ENCODE measurements at places on chromosomes 6 and 20.

DNA sequence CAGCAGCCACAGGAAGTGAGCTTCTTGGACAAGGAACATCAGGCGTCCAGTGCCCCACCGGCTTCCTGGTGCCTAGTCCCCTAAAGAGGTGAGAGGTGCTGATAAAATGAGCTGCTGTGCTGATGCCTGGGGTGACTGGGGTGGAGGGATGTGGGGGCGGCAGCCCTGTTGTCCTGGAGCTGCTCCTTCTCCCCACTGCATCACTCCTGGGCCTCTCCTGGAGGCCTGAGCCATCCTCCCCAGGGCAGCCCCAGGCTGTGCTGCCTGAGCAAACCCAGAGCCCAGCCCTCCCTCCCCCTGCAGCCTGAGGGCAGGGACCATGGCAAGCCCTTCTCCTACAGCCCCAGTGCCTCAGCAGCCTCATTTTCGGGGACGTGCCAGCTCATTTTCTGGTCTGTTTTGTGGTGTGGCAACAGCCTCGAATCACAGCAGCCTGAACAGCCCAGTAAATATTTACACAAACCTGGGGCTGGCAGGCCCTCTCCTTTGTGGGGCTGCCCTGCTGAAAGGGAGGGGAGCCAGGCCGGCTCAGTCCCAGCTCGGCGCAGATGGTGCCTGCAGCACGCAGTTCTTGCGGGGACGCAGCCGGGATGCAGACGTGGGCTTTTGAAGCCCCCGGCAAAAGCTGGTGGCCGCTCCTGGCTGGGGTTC, 259.9 kb downstream of the DLL1 start:
- DNase-seq, result no peak

DNA sequence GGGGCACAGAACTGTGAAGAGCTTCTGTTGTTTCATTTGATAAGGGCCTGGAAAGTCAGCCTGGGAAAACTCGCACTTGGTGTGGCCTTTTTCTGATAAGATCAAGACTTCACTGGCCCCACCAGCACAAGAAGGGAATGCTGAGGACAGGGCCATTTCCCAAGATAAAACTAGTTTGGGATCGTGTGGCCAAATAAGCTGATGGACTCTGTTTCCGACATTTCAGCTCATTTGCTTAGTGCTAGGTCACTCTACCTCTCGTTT, 116.0 kb downstream of the CLIC5 start:
- DNase-seq, result no peak

DNA sequence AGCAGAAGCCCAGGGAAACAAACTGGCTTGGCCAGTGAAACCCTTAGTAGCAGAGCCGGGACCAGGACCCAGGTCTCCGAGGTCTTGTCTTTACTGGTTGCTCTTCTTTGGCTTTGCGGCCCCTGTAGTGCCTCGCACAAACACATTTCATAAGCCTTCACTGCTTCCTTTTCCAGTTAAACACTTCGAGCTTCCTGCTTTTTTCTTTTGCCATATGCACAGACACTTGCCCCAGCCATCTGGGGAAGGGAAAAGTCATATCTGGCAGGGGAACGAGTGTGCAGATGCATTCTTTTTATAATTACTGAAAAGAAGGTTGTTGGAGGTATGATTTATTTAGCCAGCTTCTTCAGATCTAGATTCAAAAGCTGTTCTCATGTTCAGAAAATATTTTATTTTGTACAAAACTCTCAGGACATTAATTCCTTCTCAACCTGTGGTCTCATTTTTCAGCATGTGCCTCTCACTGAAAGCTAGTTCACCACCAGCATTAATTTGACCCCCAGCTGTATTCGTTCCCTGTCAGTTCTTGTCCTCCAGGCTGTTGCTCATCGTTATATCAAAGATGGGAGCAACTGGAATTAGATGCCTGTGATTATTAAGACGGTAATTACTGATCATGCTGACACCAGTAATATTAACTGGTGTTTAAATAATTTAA, 19.2 kb downstream of the KLHL32 start:
- DNase-seq, result no peak

- DNase-seq, result peak; percentile 55
Measured at GRCh38 chr6:155528982-155529453, 73.4 kb upstream of the NOX3 start.

GRCh38 chr6:159608961-159609651, 83.9 kb downstream of the SOD2 start:
- peak; percentile 37 for DNase-seq

DNA sequence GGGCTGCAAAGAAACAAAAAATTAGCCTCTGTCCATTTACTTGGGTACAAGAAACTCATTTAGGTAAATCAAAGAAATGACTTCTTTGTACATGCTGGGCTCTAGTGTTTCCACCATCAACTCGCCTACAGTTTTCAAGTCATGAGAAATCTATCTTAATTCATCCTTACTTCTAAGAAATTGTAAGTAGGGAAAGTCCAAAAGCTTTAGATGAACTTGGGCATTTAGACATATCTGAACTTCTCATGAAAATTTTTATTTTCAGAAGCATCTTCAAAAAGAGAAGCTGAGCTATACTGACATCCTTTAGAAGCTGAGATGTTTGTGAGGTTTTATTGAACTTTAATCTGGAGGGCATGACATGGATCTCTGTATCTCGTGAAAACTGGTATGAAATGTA, 117.3 kb downstream of the MYB start:
- no peak for DNase-seq

- DNase-seq, result no peak
Measured at GRCh38 chr6:3773678-3774298, 22.3 kb upstream of the PXDC1 start.

DNA sequence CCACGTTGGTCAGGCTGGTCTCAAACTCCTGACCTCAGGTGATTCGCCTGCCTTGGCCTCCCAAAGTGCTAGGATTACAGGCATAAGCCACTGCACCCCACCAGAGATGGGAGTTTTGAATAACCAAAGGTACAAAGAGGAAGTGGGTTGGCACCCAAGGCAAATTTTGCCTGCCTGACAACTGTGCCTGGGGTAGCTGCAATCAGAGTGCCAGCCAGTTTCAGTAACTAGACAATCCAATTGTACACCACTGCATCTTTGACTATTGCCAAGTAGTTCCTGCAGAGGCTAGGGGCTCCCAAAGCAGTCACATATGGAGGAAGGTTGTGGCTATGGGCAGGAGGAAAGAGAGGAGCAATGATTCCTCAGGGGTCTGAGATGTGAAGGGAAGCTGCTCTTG, 16.6 kb downstream of the ZC3H12D start:
- no peak for DNase-seq

- DNase-seq, result no peak
Measured at GRCh38 chr6:10419749-10420545, 5.1 kb upstream of the TFAP2A start.

DNA sequence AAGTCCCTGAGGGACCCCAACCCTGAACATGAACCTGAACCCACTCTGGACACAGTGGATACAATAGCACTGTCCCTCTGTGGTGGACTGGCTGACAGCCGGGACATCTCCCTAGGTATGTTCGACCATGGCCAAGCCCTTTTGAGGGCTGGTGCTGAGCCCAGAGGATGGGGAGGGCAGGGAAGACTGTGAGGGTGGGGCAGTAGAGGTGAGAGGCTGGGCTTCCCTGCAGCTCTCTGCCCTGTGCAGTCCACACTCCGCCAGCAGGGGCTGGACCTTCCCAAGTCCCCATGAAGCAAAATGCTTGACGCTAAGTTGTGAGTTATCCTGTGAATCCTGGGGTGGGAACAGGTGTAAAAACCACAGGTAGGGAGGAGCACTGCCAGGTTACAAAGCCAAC, 11.5 kb downstream of the LPIN3 start:
- DNase-seq, result no peak

- DNase-seq, result no peak
Measured at GRCh38 chr6:90753820-90754643, 167.2 kb upstream of the MAP3K7 start.

DNA sequence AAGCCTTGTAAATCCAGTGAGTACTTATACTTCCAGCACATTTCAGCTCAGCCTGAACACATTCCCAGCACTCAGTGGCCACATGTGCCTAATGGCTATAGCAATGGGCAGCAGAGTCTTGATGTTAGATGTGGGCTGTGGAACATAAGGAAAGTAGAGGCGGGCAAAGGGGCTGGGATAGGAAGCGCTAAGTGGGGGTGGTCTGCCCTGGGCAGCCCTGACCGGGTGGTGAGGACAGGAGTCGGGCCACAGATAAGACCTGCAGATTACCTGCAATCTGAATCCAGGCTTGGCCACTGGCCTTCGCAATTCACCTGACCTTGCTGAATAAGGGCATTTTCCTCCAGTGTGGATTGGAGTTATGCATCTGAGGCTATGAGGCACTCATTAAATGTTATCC, 11.1 kb upstream of the HMGA1 start:
- DNase-seq, result no peak

GRCh38 chr6:118789419-118789818, 104.5 kb upstream of the ASF1A start:
- DNase-seq, result no peak

GRCh38 chr6:99014061-99014460, 66.3 kb upstream of the FBXL4 start:
- no peak for DNase-seq

DNA sequence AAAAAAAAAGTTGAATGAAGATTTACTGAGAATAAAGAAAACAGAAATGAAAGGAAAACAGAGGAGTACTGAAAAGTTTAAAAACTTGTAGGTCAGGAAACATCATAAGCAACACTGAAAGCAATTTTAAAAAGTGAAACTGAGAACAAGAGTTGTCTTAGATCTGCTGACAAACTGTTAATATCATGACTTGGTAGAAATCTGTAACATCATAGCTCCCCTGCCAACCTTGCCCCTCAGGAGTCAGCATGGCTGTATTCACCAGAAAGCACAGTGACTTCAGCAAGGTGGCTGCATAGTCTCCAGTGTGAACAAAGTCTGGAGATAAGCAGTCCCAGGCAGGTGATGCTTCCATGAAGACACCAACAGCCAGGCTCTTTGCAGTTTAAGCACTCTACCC, 5.3 kb downstream of the NAA20 start:
- no peak for DNase-seq

DNA sequence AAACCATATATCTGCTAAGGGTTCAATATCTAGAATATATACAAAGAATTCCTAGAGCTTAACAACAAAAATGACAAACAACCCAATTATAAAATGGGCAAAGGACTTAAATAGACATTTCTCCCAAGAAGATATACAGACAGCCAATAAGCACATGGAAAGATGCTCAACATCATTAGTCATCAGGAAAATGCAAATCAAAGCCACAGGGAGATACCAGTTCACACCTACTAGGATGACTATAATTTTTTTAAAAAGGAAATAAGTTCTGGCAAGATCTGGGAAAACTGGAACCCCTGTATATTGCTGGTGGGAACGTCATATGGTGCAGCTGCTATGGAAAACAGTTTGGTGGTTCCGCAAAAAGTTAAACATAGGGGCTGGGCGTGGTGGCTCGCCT, 116.2 kb upstream of the MYL9 start:
- DNase-seq, result no peak

DNA sequence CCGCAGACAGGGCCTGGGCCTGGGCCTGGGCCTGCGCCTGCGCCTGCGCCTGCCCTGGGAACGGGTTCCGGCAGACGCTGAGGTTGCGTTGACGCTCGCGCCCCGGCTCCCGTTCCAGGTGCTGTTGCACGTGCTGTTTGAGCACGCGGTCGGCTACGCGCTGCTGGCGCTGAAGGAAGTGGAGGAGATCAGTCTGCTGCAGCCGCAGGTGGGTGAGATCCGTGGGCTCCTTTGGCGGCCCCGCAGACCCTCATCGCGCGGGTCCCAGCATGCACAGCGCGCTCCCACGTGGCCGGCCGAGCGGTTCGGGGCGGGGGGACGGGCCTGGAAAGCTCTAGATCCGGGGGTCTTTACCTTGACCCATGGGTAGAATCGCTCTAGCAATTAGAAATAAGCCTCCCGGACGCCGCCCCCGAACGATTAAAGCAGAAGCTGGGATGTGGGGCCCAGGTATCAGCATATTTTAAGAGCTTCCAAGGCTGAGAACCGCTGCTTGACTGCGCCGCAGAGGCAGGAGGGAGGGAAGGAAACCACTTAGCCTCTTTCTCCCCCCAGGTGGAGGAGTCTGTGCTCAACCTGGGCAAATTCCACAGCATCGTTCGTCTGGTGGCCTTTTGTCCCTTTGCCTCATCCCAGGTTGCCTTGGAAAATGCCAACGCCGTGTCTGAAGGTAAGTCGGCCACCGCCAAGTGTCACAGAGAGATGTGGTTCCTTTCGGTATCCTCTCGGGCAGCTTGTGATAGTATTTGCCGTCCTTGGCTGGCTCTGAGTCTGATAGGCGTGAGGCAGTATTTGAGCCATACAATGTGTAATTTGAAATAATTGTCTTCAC, 508 bp downstream of the NOP56 start:
- peak; percentile 3 for DNase-seq

DNA sequence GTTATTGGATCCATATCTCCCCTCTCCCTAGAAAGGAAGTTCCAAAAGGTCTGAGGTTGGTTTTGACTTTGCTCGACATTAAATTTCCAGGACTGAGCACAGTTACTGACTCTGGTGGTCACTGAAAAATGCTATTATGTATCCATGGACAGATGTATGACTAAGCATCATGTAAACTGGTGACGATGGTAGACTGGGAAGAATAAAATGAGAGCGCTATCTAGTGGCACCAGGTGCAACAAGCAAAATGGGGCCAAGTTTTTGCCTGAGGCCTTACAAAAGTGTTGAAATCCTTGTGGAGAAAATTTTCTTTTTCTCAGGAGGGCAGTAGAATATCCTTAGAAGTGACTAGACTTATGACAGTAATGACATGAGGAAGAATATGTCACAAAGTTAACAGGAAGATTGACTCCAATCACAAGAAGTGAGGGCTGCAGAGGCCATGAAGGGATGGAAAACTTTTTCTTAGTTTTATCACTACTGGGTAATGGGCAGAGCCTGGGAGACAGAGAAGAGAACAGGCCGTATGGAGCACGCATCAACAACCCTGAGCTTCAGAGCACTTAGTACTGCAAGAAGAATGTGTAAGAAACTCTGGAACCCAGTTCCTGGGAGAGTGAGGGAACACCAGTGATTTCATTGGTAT, 88.9 kb upstream of the ELOVL5 start:
- peak; percentile 39 for DNase-seq

All from epithelial cell of prostate (primary cell).